ENCODE measurements at places on chromosomes 6 and 20.

- DNase-seq, result peak; percentile 53
These were observed 52.3 kb downstream of the MOCS1 start for GRCh38 chr6:39881851-39882530.

DNA sequence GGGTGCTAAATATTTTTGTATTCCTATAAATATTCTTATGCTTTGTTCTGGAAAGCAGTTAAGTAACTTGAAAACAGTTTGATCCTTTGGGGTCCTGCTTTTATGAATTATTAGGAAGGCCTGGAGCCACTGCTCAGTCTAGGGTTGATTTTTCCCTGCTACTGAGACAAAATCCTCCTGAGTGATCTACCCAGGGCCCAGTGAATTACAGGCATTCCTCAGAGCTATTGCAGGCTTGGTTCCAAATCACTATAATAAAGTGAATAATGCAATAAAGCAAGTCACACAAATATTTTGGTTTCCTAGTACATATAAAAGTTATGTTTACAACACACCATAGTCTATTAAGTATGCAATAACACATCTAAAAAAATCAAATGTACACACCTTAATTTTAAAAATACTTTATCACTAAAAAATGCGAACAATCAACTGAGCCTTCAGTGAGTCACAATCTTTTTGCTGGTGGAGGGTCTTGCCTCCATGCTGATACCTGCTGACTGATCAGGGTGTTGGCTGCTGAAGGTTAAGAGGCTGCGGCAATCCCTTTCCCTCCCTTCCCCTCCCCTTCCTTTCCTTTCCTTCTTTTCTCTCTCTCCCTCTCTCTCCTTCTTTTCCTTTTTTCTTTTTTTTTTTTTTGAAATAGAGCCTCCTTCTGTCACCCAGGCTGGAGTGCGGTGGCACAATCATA lies 43.0 kb downstream of the DNAAF9 start:
- no peak for DNase-seq

- DNase-seq, result no peak
These were observed 83.4 kb downstream of the JARID2 start for GRCh38 chr6:15329197-15329671.

GRCh38 chr20:46073024-46073423 lies 16.7 kb downstream of the NCOA5 start:
- DNase-seq, result no peak

- no peak for DNase-seq
These were observed 73.2 kb upstream of the JAG1 start for GRCh38 chr20:10747019-10747418.

DNA sequence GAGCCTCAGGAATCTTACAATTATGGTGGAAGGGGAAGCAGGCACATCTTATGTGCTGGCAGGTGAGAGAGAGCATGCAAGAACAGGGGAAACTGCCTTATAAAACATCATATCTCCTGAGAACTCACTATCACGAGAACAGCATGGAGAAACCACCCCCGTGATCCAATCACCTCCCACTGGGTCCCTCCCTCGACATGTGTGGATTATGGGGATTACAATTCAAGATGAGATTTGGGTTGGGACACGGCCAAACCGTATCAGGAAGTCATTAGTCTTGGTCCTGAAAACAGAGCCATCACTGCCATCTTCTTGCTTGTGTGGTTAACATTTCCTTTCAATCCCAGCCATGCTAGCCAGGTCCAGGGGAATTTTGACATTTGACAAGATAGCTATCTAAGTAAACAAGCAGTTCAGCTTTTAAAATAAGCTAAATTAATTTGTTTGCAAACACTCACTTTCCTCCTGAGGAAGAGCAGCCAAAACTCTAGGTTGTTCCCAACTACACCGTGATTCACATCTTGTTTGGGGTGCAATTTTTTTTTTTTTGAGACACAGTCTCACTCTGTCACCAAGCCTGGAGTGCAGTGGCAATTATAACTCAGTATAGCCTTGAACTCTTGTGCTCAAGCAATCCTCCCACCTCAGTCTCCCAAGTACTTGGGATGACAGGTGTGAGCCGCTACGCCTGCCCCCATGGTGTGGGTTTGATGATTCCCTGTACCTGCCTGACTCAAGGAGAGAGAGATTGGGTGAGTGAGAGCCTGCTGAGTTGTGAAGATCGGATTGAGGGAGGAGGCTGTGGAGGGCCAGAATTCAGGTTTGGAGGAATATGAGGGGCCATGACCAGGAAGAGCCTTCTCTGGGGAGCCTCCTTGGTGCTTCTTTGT lies 13.0 kb upstream of the PPP1R14C start:
- no peak for DNase-seq

All from ovary (tissue), 10 donors.